GM20000 (cell line): ENCODE measurements at places on chromosomes 4 and X.
A peak's percentile ranks its signal among the peaks of the same experiment; 100 is the strongest.

DNA sequence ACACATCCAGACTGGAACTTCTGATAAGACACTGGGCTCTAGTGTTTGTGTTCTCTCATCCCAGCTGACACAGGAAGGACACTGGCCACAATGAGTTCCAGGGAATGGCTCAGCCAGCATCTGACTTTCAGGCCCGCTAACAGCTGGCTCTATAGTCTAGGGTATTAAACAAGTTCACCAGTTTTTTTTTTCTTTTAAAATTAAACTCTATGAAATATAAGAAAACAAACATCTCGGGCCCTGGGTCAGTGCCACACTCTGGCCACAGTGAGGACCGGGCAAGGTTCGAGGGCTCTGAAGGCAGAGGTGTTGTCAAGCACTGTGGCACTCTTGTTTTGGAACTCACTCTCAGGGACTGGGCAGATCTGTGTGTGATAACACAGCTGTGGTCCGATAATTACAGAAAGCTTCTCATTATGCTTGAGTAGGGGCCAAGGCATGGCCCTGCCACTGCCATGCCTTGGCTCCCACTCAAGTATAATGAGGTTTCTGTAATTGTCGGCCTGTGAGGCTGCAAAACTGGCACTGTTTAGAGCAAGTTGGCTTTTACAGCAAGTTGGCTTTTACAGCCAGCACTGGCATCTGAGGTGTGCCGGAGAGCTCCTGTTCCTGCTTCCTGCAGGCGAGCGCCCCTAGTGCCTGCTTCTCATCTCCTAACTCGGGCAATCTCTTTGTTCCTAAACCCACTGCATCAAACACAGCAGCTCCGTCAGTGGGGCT, 62.8 kb downstream of the PPP1R2C start:
- no peak for DNase-seq

DNA sequence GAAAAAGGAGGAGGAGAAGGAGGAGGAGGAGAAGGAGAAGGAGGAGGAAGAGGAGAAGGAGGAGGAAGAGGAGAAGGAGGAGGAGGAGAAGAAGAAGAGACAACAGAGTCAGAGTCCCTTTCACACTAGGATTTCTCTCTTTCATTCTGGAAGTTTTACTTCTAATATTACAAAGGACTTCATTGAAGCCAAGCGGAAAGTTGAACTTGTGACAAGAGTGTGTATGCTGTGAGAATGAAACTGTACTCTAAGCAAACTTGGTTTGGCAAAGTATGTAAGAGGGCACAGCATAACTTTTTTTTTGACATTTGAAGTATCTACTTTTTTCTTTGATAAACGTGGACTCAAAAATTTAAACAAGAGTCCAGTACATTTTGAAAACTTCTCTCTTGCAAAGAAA, 48.0 kb downstream of the CXCL8 start:
- no peak for DNase-seq

GRCh38 chr4:108730579-108730978, 32.3 kb downstream of the ETNPPL start:
- no peak for DNase-seq

GRCh38 chr4:17561195-17561909, 15.6 kb upstream of the LAP3 start:
- DNase-seq, result no peak

DNA sequence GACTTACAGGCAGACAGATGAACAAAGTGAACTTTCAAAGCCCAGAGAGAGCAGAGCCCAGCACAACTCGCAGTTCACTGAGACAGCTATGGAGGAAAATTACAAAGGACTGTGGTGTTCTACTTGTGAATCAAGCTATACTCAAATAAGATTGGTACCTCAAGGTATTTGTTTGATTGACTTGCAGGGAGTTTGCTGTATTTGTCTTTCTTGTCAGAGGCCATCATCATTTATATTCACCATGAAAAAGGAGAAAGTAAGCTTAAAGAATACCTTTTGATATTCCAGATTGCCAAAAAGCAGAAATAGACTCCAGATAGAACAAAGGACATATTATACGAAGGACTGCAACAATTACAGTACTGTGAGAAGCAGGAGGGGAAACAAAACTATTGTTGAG, 1047.9 kb downstream of the RPA4 start:
- no peak for DNase-seq

- DNase-seq, result no peak
Measured at GRCh38 chr4:71009086-71009485, 15.6 kb downstream of the DCK start.

DNA sequence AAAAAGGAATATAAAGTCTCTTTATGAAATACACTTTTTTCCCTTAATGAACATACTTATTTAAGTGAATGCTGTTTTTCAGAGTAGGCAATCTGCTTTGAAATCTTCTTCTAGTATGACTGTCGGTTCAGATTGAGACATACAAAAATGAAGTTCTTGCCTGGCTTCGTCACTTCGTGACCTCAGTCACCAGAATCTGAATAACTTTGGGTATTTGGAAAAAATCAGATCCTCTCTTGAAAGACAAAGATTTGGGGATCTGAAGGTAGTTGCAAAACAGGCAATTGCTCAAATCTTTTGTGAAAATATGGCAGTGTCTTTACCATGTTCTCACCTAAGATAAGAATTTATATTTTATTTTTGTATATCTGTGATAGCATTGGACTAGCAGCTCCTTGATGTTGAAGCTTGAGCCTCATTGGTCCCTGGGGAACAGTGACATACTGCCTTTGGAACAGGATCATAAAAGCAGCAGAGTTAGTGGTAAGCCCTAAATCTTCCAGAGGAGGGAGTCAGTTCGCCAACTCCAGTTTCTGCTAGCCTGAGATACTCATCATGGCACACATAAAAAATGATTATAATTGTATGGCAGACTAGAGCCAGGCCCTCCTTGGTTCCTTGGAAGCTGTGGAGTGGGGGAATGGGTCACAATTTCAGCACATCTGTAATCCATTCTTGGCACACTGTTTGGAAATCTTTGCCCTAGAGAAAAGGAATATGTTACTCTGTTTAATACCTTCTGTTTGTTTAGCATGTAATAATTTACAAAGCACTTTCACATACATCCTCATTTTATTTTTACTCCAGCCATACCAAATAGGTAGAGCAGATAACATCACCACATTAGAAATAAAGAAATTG, 5.0 kb downstream of the ARFIP1 start:
- DNase-seq, result no peak

DNA sequence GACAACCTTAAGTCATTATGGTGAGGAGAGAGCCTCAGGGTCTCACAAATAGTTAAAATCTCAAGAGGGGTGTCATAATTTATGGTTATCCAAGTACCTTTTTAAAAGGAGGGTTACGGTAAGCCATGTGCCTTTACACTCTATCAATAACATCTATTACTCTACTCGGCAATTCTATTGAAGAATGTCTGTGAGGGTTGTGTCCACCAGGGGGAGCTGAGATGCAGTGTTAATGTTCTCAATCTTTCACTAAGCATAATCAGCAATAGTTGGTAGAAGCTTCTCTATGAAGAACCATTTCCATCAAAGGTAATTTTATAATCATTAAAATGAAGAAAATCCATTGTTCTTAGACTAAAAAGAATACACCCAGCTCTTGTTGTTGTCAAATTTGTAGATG, 457.4 kb downstream of the CENPC start:
- DNase-seq, result peak; percentile 14

- no peak for DNase-seq
Measured at GRCh38 chr4:147948336-147948735, 216.4 kb downstream of the ARHGAP10 start.

GRCh38 chr4:76689145-76689817, 208.7 kb downstream of the SOWAHB start:
- DNase-seq, result peak; percentile 61

DNA sequence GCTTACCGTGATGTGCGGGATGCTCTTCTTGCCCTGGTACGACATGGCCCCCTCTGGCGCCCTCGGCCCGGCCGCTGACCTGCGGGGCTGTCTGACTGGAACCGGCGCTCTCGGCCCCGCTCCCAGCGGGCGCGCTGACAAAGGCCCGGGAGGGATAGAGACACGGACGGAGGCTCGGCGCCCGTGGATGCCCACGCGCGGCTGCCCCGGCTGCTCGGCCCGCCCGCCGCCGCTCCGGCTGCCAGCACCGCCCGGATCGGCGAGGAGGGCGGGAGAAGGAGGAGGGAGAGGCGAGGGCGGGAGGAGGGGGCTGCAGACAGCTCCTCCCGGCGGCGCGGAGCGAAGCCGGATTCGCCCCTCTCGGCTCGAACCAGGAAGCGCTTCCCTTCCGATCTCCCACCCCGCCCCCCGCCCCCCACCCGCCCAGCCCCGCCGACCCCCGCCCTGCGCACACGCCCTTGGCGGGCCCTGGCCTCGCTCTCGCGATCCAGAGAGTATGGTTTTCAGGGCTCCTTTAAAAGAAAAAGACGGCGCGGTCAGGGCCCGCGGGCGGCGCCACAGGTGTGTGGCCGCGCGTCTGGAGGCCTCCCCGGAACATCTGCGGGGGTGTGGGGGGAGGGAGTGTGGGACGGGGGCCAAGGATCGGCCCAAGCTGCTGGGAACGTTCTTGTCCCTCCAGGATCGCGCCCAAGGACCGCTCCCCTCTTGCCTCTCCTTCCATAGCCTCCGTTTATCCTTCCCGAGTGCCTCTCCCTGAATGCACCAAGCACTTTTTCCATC, 4.5 kb downstream of the CRMP1 start:
- DNase-seq, result peak; percentile 36

DNA sequence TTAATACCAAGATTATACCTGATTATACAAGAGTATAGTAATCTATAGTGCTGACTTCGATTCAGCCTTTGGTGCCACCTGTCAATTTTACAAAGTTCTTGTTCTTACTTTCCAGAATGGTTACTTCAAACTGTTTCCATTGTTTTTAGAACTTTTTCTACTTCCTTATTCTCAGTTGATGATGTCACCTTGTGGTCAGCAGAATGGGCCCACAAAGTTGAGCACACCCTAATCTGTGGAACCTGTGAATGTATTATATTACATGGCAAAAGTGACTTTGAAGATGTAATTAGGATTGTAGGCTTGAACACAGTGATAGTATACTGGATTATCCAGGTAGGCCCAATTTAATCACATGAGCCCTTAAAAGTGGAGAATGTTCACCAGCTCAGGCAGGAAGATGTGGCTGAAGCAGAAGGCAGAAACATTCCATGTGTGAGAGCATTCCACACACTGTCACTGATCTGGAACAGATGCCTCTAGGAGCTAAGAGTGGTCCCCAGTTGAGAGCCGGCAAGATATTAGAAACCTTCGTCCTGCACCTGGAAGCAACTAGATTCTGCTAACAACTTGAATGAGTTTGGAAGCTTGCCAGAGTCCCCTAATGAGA, 6.3 kb upstream of the SGMS2 start:
- no peak for DNase-seq

GRCh38 chr4:182207830-182208396, 35.3 kb upstream of the TENM3 start:
- DNase-seq, result no peak

DNA sequence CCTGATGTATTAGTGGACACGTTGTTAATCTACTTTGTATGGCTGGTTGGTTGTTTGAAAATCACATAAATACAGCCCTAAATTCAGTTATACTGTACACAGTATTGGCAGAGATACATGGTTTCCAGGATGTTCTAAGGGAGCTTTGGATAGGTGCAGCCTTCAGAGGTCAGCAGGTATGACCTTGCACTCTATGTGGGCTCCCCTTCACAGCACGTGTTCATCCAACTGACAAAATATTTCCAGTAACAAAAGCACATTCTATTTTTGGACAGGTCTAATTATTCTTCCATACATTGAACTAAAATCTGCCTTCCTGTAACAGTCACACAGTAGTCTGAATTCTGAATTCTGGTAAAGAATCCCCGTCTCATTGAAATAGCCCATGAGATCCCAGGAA, 92.8 kb upstream of the RAPGEF2 start:
- no peak for DNase-seq

DNA sequence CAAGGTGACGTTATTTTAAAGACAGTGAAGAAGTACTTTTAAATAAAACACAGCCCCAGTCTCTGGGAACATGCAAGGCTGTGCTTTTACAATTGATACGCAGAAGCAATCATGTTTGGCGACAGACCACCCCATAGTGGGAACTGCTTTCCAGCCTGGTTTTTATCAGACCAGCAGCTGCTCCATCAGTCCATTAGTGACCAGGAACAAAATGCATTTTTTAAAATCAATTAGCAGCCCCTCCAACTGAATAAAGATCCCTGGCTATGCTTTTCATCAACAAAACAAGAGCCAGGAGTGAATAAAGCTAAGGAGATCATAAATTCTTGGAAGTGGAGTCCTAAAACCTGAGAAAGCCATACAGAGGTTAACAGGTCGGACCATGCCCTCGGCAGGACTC, 153.0 kb upstream of the TENM3 start:
- DNase-seq, result no peak

- no peak for DNase-seq
Measured at GRCh38 chr4:104206784-104207183, 287.9 kb downstream of the CXXC4 start.

- DNase-seq, result peak; percentile 35
Measured at GRCh38 chr4:54971474-54971950, 153.9 kb downstream of the KDR start.

DNA sequence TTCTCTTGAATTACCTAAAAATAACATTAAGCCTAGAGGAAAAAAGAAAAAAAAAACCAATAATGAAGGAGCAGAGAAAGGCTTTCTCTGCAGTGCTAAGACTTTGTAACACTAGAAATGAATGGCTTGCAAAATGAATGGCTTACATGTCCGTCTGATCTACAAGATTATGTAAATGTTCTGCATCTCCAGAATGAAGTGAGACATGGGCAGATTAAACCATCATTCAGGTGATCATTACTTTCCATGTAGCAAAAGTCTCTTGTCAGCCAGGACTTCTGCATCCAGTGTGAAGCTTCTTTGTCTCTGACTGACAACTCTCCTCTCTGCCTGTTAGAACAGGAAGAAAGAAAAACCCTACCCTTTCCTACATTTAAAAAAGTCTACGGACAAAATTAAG, 304.3 kb downstream of the LDB2 start:
- DNase-seq, result no peak

DNA sequence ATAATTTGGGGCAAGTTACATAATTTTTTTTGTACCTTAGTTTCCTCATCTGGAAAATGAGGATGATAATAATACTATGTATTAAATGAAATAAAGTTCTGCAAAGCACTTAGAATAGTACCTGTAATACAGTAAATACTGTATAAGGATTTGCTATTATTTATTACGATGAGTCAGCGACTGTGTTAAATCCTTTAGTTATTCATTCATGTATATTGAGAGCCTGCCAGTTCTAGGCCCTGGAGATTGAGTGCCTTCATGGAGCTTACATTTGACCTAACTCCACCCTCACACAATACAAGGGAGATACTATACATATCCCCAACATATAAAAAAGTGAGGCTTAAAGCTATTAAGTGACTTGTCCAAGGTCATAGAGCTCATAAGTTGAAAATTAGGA, 67.0 kb upstream of the CITED1 start:
- DNase-seq, result no peak

GRCh38 chr4:137359691-137360315, 172.5 kb downstream of the PCDH18 start:
- DNase-seq, result no peak

GRCh38 chr4:88003261-88003660, 4.2 kb upstream of the PKD2 start:
- DNase-seq, result no peak

GRCh38 chr4:82423245-82424054, 6.8 kb downstream of the HNRNPDL start:
- no peak for DNase-seq

GRCh38 chr4:52748432-52748831, 2.8 kb downstream of the ERVMER34-1 start:
- peak; percentile 20 for DNase-seq
